ENCODE measurements at places on chromosomes 1 and 21. TPM values are rescaled to one million over a fixed set of nuclear protein-coding genes. Genes with fewer than 3 reads are reported as not detected.

DNA sequence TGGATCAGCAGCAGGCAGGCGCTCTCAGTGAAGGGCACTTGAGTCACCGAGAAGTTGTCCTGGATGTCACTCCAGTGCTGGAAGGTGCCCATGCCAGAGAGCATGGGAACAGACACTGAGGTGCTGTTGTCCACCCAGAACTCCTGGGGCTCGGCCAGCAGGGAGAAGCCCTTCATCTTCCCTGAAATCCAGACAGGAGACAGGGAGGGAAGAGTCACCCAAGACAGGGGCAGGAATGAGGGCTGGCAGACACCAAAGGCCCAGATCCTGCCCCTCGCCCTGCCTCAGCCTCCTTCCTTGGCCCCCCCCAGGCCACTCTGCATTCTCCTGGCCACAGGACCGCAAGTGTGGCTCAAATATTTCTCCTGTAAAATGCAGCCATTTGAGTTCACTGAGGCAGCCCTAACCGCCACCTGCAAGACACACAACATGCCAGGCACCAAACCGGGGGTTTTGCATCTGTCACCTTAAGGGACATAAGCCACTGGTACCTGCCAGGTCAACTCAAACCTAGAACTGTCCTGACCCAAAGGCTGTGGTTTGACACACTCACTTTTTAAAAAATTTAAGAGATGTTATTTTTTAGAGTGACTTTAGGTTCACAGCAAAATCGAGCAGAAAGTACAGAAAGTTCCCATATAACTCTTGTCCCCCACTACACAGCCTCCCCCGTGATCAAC is 7.8 kb downstream of the AGT start:
- no peak for DNase-seq

The C1orf226 gene
- 30.0 TPM for total RNA-seq

GRCh38 chr1:92655197-92655801 is 129.6 kb downstream of the EVI5 start:
- DNase-seq = no peak

The SYNC gene
- 14.6 TPM for total RNA-seq

The AADACL4 gene
- not detected for total RNA-seq

The RGS18 gene
- total RNA-seq = 1.7 TPM
